ENCODE measurements at places on chromosomes 5 and 9.

DNA sequence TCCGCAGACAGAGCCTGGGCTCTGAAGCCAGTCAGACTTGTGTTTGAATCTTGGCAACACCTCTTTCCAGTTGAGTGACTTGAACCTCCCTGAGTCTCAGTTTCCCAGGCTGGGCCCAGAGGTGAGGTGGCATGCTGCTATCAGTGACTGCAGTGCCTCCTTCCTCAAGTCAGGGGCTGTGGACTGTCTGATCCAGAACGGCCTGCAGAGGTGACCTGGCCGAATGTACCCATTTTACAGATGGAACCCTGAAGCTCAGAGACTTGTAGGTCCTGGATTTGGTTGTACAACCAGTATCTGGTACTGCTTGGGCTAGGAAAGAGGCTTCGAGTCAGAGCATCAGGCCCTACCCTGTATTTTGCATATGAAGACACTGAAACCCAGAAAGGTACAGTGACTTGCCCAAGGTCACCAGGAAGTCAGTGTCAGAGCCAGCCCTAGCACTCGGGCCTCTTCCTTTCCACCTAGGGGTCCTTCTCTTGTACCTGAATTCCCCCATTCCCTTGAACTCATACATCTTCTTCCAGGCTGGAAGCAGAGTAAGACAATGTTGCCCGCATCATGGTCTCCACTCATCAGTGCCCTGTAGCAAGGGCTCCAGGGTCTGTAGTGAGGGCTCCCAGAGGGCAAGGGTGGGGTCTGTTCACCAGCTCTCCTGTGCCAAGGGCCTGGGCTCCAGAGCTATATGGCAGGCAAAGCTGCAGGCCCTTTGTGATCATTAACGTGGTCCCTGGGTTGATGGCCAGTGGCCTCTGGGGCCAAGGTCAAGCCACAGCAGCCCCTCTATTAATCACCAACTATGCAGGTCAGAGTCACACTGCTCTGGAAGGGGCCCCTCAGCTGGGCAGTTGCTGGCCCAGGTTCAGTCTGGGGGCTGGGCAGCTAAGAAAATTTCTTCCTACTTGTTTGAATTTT is 28.5 kb downstream of the GSN start:
- H3K36me3 ChIP-seq = peaks cover 10% of the 10 kb centered on the region
- no peaks in the 10 kb centered on the region for H3K27me3 ChIP-seq
- H3K4me1 ChIP-seq = peaks cover 87% of the 10 kb centered on the region
- peak overlapping the region; percentile 67 for H3K27ac ChIP-seq
- no peak overlapping the region for H3K4me3 ChIP-seq

DNA sequence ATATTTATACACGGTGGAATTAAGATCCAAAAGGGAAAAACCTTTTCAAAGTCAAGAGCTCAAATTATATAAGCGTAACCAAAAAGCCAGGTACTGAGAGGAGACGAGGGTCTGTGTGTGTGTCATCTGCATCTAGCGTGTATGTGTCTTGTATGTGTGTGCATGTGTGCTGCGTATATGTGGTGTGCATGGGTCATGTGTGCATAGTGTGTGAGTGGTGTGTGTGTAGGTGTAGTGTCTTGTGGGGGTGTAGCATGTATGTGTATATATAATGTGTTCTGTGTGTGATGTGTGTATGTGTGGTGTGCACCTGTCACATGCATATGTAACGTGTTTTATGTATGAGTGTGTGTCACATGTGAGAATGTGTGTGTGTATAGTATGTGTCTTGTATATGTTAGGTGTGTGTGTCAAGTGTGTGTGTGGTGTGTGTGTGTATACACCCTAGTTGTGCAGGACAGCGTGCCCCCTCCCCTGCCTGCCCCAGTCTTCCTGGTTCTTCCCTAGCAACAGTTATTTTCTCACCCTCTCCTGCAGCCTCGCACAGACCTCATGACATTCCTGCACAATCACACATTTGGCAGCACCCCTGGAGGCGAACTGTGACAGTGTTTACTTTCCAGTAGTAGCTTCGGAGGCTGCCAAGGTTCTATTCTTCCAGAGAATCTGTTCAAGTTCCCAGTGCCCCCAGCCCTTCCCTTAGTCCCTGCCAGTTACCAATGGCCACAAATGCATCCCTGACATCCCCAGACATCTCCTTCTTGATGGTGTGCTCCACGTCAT is 27.1 kb upstream of the TNIP1 start:
- H3K36me3 ChIP-seq = no peaks in the 10 kb centered on the region
- DNase-seq = no peak
- H3K27ac ChIP-seq = no peak overlapping the region
- H3K27me3 ChIP-seq = no peaks in the 10 kb centered on the region
- H3K4me1 ChIP-seq = no peaks in the 10 kb centered on the region

DNA sequence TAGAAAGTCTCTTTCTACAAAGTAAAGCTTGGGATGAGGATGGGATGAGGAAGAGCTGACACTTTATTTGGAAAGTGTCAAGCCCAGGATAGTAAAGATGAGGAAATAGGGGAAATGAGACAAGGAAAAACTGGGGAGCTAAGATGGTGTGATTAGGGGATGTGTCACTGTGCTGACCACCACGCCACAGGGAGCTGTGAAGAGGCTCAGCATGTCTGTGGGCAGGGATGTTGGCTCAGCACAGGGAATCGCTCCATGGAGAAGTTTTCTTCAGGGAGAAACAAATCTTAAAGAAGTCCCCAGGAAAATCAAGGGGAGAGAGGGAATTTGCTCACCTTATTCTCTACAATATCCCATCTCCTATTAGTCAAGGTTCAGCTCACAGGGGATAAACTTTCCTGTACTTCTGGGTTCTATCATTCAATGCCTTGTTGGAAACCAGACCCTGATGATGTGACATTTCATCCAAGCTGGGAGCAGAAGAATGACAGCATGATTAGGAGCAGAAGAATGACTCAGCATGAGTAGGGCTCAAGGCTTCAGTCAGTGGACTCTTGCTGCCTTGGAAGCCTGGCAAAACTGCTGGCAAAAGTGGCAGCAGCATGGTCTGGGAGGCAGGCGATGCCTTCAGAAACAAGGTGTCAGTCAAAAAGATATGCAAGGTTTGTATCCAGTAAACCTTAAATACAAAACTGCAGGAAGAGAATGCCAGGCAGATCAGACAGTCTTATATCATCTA is 4.9 kb downstream of the HSPB3 start:
- H3K27me3 ChIP-seq = no peaks in the 10 kb centered on the region
- no peaks in the 10 kb centered on the region for H3K4me1 ChIP-seq
- no peaks in the 10 kb centered on the region for H3K36me3 ChIP-seq
- no peak overlapping the region for H3K4me3 ChIP-seq
- no peak overlapping the region for H3K27ac ChIP-seq

DNA sequence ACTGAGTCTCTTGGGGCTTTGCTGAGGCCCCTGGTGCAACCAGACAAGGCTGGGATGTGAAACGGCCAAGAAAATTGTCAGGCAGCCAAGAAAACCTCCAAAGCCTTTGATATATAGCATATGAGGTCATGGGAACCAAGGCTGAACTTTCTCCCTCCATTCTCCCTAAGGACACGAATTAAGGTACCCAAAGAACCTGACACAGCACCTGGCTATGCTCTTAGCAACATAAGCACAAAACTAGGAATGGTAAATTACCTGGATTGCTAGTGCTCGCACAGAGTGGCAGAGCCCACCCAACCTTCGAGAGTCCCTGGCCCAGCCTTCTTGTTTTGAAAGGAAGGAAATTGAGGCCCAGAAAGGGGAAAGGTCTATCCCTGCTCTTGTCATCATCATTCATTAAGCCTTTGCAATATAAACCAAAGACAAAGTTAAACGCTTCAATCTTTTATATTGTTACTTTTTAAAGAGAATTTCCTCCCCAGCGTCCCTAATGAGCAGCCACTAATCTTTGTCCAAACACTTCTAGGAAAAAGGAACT is 220.0 kb upstream of the NR4A3 start:
- no peaks in the 10 kb centered on the region for H3K27me3 ChIP-seq
- no peak overlapping the region for H3K27ac ChIP-seq
- H3K4me3 ChIP-seq = no peak overlapping the region
- H3K4me1 ChIP-seq = no peaks in the 10 kb centered on the region

- peak overlapping the region; percentile 11 for H3K4me3 ChIP-seq
These were observed 14.1 kb downstream of the SEMA4D start for GRCh38 chr9:89483592-89484474.

- no peak for DNase-seq
- H3K27me3 ChIP-seq = no peaks in the 10 kb centered on the region
- H3K27ac ChIP-seq = peak overlapping the region; percentile 80
These were observed 394.9 kb downstream of the GADD45G start for GRCh38 chr9:89999534-90000370.
